ENCODE measurements at places on chromosomes 11 and 22.

- H3K36me3 ChIP-seq: no peaks in the 10 kb centered on the region
- no peak overlapping the region for H3K4me3 ChIP-seq
- no peak overlapping the region for H3K27ac ChIP-seq
- no peaks in the 10 kb centered on the region for H3K27me3 ChIP-seq
Observed at GRCh38 chr11:127996825-127997224, 590.5 kb downstream of the ETS1 start.

DNA sequence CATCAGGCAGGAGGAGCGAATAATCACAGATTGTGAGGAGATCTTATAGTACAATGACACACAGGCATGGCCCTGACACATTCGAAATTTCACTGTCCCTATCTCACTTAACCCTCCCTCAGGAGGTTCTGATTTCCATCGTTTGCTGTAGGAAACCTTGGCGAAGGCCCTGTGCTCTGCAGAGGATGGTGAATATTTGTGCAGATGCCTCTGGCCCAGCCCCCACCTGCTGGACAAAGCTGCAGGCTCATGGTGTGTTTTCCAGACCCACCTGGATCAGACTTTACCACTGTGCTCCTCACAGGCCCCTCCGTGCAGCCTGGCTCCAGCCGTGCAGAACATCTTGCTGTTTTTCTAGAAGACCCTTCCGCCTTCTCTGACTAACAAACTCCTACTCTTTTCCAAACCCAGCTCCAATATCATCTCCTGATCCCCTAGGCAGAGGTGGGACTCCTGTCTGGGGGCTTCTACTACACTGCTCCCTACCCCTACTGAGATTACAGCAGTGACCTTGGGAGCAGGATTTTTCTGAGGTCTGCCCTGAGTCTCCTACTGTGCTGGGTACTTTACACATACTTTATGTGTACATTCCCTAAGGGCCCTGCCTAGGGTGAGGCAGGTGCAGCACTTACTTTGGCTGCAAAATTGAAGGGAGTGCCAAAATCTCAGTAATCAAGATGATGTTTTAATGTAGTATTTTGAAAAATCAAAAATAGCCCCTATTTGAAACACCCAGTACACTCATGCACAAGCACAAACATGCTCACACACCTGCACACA, 412.7 kb downstream of the SOX6 start:
- no peaks in the 10 kb centered on the region for H3K27me3 ChIP-seq
- H3K4me3 ChIP-seq: no peak overlapping the region
- no peak overlapping the region for H3K27ac ChIP-seq
- no peak for DNase-seq

- no peaks in the 10 kb centered on the region for H3K27me3 ChIP-seq
- no peak for DNase-seq
- no peaks in the 10 kb centered on the region for H3K4me1 ChIP-seq
- no peak overlapping the region for H3K4me3 ChIP-seq
- H3K36me3 ChIP-seq: no peaks in the 10 kb centered on the region
- no peak overlapping the region for H3K27ac ChIP-seq
Observed at GRCh38 chr11:131785801-131786200, 415.4 kb downstream of the NTM start.

DNA sequence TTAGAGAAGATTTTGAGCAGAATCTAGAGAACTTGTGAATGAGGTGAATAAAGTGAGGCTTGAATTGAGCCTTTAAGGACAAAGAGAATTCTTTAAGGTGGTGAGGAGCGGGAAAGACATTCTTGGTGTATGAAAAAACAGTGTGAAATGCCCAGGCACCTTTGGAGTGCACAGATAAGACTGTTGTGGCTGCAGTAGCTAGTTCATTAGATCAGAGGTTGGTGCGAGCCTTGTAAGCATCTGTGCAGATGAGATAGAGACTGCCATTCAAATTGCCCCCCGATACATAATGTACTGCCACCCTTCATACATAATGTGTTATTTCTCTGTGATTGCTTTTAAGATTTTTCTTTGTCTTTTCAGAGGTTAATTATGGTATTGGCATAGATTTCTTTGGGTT, 31.3 kb downstream of the ATXN10 start:
- DNase-seq: no peak
